GM06990 (cell line): ENCODE measurements at places on chromosomes 16 and 17.

GRCh38 chr17:50114849-50115357 is 15.1 kb downstream of the SAMD14 start:
- DNase-seq = no peak

- no peak for DNase-seq
Measured at GRCh38 chr16:79508294-79508693, 92.2 kb downstream of the MAF start.

DNA sequence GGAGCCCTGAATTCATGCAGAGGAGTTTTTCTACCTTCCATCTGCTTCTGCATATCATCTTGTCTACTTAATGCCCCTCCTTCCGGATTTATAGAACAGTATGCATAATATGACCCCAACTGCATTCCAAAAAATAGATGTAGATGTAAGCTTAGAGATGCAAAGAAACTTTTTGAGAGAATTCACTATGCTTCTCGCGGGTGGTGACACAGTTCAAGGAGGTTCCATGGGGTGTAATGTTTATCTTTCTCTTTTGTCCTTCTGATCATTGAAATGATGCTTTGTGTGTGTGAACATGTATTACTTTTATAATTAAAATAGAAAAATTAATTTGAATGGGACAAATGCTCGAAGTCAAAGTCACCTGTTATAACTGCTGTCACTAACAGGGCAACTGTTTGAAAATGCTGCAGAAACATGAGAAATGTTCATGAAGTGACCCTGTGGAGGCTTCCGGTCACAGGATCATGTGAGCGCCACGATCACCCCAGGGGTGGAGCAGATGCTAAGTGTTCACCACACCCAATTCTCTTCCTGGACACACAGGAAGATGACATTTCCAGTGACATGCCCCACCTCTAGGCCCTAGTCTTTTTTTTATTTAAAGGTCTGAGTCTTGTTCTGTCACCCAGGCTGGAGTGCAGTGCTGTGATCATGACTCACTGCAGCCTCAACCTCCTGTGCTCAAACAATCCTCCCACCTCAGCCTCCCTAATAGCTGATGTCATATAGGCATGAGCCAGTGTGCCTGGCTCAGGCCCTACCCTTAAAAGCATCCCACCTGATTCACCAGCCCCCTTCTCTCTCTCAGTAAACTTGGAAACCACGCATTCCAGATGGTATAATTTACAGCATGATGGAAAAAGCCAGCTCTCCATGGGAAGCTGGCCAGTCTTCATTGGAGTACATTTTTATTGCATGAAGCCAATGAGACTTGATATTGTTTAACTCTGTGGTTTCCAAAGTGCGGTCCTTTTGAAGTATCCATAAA is 21.0 kb upstream of the AGRP start:
- DNase-seq = peak; percentile 44

DNA sequence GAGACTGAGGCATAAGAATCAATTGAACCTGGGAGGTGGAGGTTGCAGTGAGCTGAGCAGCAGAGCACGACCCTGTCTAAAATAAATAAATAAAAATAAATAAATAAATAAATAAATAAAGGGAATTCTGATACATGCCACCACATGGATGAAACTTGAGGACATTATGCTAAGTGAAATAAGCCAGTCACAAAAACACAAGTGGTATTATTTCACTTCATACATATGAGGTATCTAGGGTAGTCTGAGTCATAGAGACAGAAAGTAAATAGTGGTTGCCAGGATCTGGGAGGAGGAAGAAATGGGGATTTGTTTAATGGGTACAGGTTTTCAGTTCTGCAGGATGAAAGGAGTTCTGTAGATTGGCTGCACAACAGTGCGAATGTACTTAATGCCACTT is 16.3 kb downstream of the PIPOX start:
- DNase-seq = no peak

DNA sequence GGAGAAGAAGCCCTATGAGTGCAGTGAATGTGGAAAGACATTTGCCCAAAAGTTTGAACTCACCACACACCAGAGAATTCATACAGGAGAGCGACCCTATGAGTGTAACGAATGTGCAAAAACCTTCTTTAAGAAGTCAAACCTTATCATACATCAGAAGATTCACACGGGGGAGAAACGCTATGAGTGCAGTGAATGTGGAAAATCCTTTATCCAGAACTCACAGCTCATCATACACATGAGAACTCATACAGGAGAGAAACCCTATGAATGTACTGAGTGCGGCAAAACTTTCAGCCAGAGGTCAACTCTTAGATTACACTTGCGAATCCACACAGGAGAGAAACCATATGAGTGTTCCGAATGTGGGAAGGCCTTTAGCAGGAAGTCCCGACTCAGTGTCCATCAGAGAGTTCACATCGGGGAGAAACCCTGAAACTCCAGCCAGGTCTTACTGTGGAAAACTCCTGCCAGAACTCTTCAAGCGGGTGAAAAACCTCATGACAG is 21.6 kb downstream of the ZFP1 start:
- DNase-seq = no peak

GRCh38 chr16:65981057-65981456 is 385.4 kb upstream of the CDH5 start:
- DNase-seq = no peak

- DNase-seq = peak; percentile 33
Measured at GRCh38 chr16:20866145-20866772, 33.9 kb downstream of the DCUN1D3 start.

DNA sequence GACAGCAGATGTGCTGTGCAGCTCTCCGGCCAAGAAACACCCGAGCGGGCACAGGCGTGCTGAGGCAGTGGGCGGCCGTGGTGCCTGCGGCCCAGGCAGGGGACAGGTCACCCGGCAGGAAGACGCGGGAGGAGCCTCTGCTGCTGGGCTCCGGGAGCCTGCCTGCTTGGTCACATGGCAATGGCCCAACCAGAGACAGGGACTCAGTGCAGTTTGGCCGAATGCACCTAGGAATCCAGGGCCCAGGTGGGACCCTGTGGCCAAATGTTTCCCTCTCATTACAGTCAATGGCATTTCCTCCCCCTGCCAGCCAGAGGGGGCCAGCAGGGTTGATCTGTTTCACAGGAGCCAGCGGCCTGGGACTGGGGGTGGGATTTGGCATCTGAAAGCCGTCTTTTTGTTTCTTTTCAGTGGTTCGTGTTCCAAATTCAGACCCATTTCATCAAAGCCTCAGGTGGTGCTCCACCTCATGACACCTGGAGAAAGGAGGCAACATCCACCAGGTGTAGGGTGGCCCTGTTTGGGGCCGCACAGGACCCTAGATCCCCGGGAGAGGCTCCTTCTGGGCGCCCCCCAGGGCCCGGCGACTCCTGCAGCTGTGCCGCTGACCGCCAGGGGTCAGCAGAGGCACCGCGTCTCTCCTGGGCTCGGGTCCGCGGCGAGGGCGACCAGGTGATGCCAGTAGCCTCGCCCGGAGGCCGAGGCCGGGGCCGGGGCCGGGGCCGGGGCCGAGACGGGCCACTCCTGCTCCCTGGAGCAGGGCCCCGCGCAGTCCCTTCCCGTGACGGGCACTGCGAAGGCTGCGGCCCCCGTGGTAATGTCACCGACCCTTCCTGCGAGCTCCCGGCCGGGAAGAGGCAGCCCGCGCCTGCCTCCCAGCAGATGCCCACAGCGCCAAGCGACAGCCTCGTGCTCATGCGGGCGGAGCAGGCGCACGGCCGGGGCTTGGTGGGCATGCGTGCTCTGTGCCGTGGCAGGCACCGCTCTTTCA is 118.5 kb downstream of the C16orf78 start:
- DNase-seq = no peak

DNA sequence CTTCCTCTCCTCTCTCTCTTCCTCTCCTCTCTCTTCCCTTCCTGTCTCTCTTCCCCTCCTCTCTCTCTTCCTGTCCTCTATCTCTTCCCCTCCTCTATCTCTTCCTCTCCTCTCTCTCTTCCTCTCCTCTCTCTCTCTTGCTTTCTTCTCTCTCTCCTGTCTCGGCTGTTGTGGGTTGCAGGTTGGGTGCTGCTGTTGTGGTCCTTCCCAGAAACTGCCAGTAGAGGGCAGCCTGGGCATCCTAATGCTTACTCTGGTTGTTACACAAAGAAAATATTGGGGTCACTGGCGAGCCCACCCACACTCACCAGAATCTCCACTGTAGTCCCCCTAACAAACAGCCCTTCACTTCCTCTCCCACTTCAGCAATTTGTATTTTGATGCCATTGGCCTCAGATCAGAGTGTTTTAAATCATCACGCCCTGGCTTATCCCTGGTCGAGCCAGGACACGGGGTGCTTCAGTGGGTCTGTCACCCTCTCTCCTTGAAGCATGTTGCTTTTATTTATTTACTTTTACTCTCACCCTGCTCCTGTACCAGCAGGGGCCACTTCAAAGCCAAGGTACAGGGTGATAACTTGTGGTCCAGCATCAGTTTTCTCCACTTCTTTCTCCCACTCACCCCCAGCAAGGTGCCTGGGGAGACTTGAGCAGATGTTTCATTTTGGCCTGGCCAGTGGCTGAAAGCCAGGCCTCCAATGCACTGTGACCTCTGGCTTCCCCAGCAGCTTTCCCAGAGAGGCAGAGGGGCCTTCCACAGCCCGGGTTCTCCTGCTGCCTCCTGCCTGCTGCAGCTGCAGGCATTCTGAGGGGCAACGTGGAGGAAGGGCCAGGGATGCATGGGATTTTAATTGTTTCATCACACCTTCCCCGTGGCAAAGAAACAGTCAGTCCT is 4.7 kb upstream of the MMP15 start:
- no peak for DNase-seq

- peak; percentile 78 for DNase-seq
Measured at GRCh38 chr16:57475711-57476339, 10.5 kb downstream of the DOK4 start.

- no peak for DNase-seq
Measured at GRCh38 chr17:50721194-50722010, 2.0 kb downstream of the LUC7L3 start.

GRCh38 chr17:29565643-29566472 is 979 bp downstream of the ABHD15 start:
- DNase-seq = peak; percentile 83

GRCh38 chr16:50520451-50521245 is 27.5 kb upstream of the NKD1 start:
- no peak for DNase-seq

DNA sequence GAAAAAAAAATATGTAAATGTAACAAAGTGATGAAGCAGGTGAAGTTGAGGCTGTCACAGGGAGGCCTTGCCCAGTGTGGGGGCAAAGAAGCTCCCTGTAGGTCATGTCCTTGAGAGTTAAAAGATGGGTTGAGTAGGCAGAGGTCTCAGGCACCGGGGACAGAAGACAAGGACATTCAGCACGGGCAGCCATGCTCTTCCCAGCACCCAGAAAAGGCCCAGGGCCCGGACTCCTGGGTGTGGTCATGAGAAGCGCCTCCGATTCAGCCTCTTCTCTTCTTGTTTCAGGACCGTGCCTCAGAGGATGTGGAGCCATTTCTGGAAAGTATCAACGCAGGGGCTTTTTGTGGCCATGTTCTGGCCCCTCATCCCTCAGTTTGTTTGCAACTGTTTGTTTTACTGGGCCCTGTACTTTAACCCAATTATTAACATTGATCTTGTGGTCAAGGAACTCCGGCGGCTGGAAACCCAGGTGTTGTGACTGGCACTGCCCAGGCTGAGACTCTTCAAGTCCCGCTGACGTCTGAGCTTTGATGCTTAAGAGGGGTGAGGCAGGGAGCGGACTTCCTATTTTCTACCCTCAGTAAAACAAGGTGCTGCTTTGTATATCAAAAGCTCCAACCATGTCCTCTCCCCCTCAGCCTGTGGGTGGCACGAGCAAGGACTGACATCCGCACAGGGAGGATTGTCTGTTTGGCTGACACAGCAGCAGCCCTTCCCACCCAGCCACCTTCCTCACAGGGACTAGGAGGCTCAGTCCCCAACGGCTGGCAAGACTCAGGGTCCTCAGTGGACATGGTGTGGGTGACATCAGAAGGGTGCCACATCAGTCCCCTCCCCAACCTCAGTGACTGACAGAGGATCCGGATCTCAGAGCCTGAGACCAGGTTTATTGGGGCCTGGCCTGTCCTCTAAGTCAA is 26.5 kb downstream of the PLA2G10 start:
- DNase-seq = no peak

DNA sequence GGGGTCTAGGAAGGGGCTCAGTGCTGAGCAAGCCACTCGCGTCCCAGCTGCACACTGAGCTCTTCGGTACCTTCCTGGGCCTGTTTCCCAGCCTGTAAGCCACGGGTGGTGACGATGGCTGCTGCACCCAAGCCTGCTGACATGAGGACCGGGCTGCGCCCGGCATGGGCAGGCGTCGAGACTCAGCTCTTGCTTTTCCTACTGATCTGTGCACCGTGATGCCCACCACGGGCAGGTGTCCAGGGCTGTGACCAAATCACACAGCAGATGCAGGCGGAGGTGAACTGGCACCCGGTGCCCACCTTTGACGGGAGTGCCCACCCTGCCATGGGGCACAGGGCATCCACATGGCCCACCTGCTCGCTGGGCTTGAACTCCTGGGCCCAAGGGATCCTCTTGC is 17.9 kb downstream of the CCDC57 start:
- no peak for DNase-seq

GRCh38 chr17:73929860-73930430 is 273.5 kb upstream of the RPL38 start:
- no peak for DNase-seq

DNA sequence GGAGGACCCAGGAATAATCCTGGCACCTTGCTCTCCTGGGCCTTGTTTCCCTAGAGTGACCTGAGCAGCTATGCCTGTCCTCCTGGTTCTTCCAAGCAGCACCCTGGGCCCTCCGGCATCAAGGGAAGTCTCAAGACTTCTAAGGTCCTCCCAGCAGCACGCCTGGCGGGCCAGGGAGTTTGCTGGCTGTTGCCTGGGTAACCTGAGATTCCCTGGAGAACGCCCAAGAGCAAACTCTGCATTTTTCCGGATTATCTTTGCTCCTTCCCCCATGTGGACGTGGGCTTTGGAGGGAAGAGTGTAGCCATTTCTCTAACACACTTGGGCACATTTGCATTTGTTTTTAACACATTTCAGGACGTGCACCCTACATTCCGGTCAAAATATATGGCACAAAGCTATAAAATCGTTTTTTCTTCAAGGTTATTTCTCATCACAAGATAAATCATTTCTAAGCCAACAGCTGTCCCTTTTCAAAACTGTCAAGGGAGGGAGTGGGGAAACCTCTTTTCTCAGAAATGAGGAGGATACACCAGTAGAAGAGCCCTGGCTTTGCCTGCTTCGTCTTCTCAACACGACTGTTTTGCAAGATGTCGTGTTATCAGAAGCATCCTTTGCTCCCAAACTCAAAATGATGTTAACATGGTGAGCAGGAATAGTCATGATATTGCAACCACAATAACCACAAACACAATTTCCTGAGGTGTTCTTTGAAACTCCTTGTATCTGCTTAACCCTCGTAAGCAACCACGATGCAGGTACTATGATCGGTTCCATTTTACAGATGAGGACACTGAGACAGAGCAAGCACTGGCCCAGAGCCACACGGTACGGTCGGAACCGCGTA is 116.5 kb downstream of the ADCY9 start:
- no peak for DNase-seq

GRCh38 chr17:49680314-49680713 is 2.4 kb upstream of the SPOP start:
- DNase-seq = no peak

- DNase-seq = no peak
Measured at GRCh38 chr17:39110435-39111136, 40.9 kb downstream of the PLXDC1 start.

GRCh38 chr17:210402-210801 is 29.0 kb upstream of the DOC2B start:
- DNase-seq = no peak

- DNase-seq = no peak
Measured at GRCh38 chr16:67931712-67932461, at the start of gene CTRL. CTRL (minus strand) TSS chr16:67931862; CDS start chr16:67931852, 10 bp downstream.

GRCh38 chr17:42097691-42098631 is at the start of gene ZNF385C:
ZNF385C (minus strand) TSS chr17:42098473; CDS start chr17:42063056, 35,417 bp downstream.
- no peak for DNase-seq

- no peak for DNase-seq
Measured at GRCh38 chr16:7303052-7303610, 29.5 kb upstream of the RBFOX1 start.
